ENCODE measurements at places on chromosomes 12 and 14.
A peak's percentile ranks its signal among the peaks of the same experiment; 100 is the strongest.

GRCh38 chr12:51721282-51721940 is 127.1 kb downstream of the FIGNL2 start:
- no peaks in the 10 kb centered on the region for H3K4me1 ChIP-seq
- peak; percentile 42 for DNase-seq
- H3K36me3 ChIP-seq = peaks cover 40% of the 10 kb centered on the region
- no peak overlapping the region for H3K27ac ChIP-seq

DNA sequence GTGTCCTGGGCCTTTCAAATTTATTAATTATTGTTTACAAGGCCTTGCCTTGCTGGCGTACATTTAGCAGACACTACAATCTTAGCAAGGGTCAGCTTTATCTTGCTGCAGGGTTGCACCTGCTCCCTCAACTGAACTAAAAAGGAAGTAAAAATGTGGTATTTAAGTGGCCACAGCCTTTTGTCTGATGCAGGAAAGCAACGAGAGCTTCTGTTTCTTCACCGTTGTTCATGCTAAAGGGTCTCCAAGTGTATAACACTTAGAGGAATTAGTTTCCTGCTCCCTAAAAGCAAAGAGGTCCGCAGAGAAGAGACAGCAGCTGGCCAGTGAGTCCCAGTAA is 62.8 kb upstream of the EGLN3 start:
- H3K27me3 ChIP-seq = no peaks in the 10 kb centered on the region
- DNase-seq = no peak
- H3K4me3 ChIP-seq = no peak overlapping the region
- H3K36me3 ChIP-seq = no peaks in the 10 kb centered on the region

- H3K36me3 ChIP-seq = no peaks in the 10 kb centered on the region
- DNase-seq = no peak
- no peaks in the 10 kb centered on the region for H3K4me1 ChIP-seq
- H3K4me3 ChIP-seq = no peak overlapping the region
Observed at GRCh38 chr12:75389706-75390105, 1.2 kb upstream of the GLIPR1L2 start.

GRCh38 chr12:79936670-79937069 is 1.8 kb upstream of the PPP1R12A start:
- no peak overlapping the region for H3K4me3 ChIP-seq
- no peaks in the 10 kb centered on the region for H3K36me3 ChIP-seq
- no peak for DNase-seq
- peaks cover 9% of the 10 kb centered on the region for H3K4me1 ChIP-seq
- H3K27ac ChIP-seq = no peak overlapping the region

DNA sequence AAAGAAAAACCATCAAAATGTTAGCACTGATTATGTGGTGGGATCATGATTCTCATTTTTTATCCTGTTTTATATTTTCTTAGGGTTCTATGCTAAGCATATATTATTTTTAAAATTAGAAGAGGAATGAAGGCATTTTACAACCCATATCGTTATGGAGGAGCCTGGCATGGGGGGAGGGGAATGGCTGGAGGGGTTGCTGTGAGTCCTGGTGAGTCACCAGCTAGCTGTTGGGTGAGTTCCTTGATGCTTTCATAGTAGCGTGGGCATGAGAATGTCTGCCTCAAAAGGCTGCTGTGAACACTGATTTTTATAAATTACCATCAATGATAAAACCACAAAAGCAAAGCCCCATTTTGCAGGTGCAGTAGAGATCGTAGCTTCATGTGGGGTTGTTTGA is 46.9 kb downstream of the C14orf132 start:
- no peak overlapping the region for H3K27ac ChIP-seq
- no peaks in the 10 kb centered on the region for H3K4me1 ChIP-seq
- H3K27me3 ChIP-seq = no peaks in the 10 kb centered on the region

- DNase-seq = no peak
- H3K27ac ChIP-seq = no peak overlapping the region
- no peaks in the 10 kb centered on the region for H3K36me3 ChIP-seq
Observed at GRCh38 chr14:38174711-38175110, 33.0 kb upstream of the SSTR1 start.

DNA sequence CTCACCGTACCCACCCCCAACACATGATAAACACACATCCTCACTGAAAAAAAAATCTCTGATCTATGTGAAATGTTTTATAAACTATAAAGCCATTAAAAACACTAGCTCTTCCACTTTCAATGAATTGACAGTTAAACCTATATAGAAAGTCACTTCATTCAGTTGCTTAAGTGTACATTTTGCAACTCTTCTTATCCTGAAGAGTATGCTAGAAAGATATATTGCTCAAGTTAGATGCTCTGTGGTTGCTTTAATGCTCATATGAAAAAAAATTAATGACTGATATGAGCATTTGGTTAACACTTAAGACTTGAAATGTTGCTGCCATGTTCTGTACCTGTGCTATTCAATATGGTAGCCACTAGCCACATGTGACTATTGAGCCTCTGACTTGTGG is 21.0 kb upstream of the MIA2 start:
- H3K27ac ChIP-seq = no peak overlapping the region
- no peaks in the 10 kb centered on the region for H3K27me3 ChIP-seq
- H3K4me1 ChIP-seq = no peaks in the 10 kb centered on the region
- no peaks in the 10 kb centered on the region for H3K36me3 ChIP-seq
- H3K4me3 ChIP-seq = no peak overlapping the region
- no peak for DNase-seq

Data from neuronal stem cell (in vitro differentiated cells).